ENCODE measurements at places on chromosomes 6 and 20.

DNA sequence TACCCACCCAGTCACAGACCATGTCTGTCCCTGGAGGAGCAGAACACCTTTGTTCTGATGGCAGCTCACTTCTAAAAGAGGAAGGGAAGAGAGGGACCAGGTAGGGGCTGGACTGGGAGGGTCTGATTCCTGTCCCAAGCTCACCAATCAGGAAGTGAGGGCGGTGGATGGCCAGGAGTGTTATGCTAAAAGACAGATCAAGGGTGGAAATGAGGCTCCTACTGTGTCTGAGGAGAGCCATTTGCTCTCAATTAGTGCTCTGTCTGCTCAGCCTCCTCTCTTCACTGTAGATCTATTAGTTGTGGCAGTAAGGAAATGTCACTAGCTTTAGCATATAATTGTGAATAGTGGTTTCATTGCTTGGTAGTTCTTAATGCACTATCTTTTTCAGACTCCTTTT lies 72.5 kb downstream of the ARMC2 start:
- no peak for DNase-seq

DNA sequence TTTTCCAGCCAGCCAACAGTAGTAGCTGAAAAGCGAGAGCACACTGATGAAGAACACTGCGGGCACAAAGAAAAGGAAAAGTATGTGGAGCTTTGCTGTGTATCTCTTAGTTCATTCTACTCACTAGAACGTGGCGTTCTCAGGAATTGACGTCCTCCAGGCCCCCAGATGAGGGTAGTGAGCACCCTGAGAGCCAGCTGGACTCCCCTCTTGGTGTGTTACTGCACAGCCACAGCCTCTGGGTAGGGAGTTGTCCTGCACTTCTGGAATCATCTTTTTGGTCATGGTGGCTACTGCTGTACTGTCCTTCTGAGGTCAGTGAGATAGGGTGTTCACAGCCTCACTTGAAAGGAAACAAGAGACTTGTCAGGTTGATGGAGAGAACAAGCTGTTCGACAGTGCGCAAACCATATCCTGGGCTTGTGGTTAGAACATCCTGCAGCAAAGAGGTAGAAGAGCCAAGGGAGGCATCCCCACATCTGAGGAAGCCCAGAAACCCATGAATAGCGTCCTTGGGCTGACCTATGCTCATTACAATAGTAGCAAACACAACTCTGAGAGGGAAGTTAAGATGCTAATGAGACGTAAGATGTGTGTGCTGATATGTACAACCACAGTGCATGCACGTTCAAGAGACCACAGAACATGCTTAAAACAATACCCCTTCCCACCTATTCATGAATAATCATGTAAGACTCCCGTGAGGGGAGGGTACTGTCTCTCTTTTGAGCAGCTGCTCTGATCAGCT lies 14.6 kb upstream of the HLA-F start:
- DNase-seq = no peak

GRCh38 chr6:30970946-30971345 lies 12.6 kb upstream of the MUC21 start:
- DNase-seq = no peak

DNA sequence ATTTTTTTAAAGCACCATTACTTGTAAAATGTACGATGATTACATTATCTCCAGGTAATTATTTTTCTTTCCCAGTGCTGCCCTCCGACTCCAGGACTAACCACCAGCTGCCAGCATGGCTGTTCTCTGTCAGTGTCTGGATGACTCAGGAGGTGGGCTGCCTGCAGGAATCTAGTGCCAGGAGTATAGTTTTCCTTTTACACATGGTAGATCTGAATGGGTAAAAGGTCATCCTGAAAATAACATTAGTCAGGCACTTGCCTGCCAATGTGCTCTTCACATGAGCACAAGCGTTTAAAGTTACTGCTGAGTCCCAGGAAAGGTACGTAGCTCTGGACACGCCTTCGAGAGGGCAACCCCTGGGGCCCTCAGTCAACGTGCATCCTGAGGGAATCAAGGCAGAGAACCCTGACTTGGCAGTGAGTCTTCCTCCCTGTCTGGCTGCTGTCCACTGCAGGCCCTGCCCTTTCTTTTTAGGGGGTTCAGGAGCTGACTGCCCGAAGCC lies 2.4 kb downstream of the DYNLT1 start:
- DNase-seq = no peak

DNA sequence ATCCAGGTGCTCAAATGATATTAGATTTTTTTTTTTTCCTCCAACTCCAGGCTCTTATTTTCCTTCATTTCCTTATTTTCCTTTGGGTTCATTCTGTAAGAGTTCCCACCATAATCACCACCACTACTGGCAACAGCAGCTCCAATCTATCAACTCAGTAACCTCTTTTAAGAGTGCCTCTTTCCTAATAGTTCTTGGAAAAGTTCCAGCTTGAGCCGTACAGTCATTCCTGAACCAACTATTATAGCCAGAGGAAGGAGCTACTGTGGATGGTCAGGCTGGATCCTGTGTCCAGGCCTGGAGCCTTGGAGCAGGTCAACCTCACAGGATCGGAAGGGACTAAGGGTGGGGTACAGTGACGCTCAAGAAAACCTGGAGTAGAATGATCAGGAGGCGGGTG lies 4.2 kb upstream of the ANGPT4 start:
- DNase-seq = no peak

DNA sequence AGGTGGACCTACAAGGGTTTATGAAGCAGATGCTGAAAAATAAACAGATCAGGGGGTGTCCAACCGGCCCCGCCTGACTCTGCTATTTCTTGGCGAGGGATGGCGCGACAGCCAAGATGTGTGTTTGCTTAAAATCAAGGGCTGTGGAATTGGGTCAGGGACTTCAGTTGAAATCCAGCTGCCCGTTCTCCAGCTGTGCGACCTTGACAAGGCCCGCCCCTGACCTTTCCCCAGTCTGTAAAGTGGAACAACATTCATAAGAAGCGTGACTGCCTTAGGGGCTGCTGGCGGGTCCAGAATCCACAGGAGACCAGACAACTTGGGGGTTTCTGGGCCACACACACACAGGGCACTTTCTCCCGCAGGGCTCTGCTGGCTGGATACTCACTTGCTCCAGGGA lies 517.5 kb downstream of the PREX1 start:
- no peak for DNase-seq

DNA sequence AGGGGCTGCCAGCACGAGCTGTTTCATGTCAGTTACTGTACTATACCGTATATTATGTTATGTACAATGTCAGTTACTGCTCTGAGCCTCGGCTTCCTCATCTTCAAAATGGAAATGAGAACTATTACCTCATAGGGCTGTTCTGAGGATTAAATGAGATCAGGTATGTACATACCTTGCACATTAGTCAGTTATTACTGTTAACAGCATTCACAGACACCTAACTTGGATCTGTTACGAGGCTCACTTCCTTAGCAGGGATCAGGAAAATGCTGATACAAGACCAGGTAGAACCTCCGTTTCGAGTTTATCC lies 69.7 kb upstream of the TBC1D7 start:
- DNase-seq = no peak

DNA sequence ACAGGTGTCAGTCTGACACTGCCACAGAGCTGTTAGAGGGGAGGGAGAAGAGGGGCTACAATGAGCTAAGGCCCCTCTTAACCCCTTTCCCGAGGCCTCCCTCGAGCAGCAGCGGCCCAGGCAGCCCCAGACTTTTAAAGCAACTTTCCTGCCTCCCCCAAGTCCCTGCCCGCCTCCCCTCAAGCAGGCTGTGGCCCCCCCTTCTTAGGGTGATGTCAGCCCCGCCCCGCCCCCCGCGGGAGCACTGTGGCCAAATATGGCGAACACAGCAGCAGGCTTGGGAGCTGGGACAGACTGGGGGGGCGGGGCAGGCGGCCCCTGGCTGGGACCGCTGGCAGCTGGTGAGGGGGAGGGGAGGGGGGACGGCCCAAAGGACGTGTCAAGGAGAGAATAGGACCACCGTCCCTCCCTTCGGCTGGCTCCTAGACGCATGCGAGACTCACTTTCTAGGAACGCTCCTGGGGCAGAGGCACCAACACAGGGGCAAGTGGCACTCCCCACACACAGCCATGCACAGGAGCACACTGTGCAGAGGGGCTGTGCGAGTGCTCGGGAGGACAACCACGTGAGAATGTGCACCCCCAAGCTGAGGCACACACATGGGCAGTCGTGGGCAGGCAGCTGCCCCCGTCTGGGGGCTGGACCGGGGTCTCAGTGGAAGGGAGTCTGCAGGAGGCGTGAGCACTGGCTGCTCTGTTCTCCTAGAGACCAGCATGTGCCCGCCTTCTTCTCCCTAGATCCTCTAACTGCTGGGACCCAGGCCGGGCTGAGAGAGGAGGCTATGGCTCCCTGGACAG lies 6.7 kb downstream of the TEAD3 start:
- DNase-seq = no peak

GRCh38 chr6:6221787-6222535 lies 98.5 kb downstream of the F13A1 start:
- DNase-seq = no peak

DNA sequence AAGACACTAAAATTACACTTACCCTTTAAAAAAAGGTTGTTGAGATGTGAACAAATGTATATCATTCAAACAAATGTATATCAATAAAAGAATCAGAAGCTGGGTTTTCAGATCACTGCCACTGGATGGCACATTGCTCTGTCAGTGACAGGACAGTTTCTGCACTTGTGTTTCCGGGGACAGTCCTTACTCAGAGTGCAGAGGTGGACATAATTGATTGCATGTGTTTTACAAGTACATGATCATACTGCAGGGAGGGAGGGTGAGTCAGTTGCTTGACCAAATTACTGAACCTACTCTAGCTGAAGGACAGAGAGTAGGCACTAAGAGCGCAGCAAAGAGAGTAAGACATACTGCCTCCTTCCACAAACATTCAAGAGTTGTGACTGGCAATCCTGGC lies 302.3 kb downstream of the TENT5A start:
- DNase-seq = no peak

- DNase-seq = no peak
Measured at GRCh38 chr20:13878566-13878965, 93.7 kb downstream of the NDUFAF5 start.

DNA sequence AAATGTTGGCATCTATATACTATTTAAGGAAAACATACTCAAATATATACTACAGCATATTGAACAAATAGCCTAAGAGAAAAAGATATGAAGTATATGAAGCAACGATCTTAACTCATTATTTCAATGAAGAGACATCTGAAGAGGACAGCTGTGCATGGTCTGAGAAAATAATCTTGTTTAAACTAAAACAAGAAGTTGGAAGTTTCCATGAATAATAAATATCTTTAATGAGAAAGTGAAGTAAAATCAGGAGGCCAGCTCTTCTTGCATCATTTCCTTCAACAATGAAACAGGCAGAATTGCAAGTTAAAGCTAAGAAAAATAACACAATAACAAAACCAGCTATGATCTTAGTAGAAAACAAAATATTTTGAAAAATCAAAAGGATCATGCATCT lies 1265.4 kb upstream of the MAP3K7 start:
- no peak for DNase-seq

DNA sequence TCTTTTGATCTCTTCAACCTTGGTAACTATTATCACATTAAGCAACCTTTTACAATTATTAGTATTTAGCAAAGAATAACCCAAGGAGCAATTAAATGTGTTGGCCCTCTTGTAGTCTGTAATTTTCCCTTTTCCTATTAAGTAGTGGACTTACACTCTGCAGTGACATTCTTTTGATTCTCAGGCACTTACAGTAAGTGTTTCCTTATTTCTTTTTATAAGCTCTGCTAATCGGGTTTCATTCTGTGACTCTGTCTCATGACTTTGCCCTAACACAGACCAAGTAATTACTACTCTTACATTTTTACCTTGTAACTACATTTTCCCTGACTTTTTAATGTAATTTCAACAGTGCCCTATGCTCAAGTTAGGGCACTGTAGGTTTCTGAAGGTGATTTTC lies 104.0 kb upstream of the EPHA7 start:
- no peak for DNase-seq

DNA sequence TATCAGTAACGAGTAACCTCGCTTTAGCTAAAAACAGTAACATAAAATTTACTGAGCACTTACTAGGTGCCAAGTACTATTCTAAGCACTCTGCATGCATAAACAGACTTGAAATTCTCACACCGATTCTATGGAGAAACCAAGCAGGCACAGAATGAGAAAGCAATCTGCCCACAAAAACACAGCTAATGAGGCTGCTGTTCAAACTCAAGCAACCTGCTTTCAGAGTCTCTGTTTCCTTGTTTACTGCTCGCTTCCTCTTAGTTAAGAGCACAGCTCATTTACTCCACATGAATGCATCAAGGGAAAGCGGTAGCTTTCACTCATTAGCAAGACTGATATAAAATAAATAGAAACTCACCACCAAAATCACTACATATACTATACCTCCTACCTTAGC lies 37.4 kb downstream of the PRKN start:
- no peak for DNase-seq

DNA sequence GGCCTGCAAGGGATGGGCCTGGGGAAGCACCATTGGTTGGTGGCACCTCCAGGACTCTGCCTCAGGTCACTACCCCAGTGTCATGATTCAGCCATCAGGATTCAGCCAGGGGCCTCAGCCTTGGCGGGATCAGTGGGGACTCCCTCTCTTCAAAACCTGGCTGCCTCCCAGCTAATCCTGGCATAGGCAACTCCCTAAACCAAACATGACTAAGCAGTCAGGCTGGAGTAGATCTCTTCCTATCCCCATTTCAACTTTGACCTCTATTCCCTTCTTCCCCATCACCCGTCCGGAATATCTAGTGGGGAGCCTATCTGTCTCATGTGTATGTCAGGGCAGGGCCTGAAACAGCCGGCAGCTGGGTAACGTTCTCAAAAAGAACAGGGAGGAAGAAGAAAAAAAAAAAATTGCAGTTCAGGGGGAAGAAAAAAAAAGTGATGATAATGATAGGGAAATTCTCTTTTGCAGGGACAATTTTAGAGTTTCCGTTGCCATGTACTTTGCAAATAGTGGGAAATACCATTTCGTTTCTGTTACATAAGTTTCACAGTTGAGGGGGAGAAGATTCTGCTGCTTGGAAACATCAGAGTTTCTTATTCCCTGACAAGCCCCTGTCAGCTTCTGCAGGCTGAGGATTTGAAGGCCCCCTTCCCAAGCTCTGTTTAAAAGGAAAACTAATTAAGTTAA lies 4.1 kb upstream of the PREX1 start:
- no peak for DNase-seq

DNA sequence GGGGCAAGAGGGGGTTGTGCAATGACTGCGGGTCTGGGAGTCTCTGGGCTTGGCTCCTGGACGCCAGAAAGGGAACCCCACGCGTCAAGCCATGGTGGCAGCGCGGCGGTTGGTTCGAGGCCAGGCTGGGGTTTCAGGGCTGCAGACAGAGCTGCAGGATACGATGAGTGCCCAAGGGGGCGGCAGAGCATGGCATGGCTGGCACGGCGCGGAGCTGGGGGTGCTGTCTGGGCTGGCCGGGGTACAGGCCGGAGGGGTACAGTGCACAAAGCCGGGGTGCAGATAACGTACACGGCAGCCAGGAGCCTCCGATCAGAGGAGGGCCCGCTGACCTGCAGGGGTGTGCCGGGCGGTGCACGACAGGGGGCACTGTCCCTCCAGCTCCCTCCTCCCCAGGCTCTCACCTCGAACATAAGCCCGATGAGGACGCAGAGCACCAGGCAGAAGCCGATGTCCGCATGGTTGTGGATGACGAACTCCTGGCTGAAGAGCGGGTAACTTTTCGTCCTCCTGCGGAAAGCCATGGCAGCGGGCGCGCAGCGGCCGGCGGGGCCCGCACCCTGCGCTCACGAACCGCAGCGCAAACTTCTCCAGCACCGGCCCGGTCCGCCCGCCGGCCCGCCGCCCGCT lies 353 bp downstream of the TRAM2 start:
- peak; percentile 47 for DNase-seq

All from T-helper 2 cell (primary cell).